ENCODE measurements at places on chromosomes 7 and 10. TPM values are rescaled to one million over a fixed set of nuclear protein-coding genes. Genes with fewer than 3 reads are reported as not detected.

Gene LRRN3
- 6.6 TPM for total RNA-seq

Gene OGDHL
- total RNA-seq, result 6.4 TPM

Gene LRRC18
- not detected for total RNA-seq

Gene IFIT1B
- not detected for total RNA-seq

- no peak overlapping the region for H3K4me3 ChIP-seq
- no peaks in the 10 kb centered on the region for H3K27me3 ChIP-seq
- no peak for DNase-seq
- H3K36me3 ChIP-seq, result no peaks in the 10 kb centered on the region
Observed at GRCh38 chr10:63429281-63429680, 36.5 kb downstream of the JMJD1C start.

DNA sequence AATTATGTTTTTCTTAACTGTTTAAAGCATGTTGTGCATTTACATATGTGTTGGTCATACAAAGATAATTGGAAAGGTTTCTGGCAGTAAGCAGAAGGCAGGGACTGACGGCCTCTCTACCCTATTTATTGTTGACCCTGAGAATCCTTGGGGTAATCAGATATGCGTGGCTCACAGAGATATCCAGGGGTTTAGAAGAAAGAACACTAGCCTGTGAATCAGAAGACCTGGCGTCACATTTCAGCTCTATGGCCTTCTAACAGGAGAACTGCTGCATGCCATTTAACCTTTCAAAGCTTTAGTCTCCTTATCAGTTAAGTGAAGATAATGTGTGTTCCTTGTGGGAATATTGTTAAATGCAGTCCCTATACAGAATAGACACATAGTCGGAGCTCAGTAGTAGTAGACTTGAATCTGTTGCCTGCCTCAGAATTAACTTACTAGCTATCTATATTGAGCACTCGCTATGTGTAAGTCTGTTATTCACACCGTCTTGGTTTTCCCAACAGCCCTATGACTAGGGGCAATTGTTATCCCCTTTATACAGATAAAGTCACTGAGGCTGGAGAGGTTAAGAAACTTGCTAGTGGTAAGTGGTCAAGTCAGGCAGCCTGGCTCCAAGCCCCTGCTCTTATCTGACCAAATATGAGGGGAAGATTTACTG is 129.6 kb upstream of the ANKRD1 start:
- no peaks in the 10 kb centered on the region for H3K4me1 ChIP-seq
- no peak overlapping the region for H3K27ac ChIP-seq
- no peak overlapping the region for H3K4me3 ChIP-seq
- DNase-seq, result no peak

- H3K36me3 ChIP-seq, result no peaks in the 10 kb centered on the region
- no peak for DNase-seq
- H3K27me3 ChIP-seq, result no peaks in the 10 kb centered on the region
- no peak overlapping the region for H3K27ac ChIP-seq
- no peaks in the 10 kb centered on the region for H3K4me1 ChIP-seq
Observed at GRCh38 chr7:46363688-46364087, 442.6 kb upstream of the IGFBP3 start.

DNA sequence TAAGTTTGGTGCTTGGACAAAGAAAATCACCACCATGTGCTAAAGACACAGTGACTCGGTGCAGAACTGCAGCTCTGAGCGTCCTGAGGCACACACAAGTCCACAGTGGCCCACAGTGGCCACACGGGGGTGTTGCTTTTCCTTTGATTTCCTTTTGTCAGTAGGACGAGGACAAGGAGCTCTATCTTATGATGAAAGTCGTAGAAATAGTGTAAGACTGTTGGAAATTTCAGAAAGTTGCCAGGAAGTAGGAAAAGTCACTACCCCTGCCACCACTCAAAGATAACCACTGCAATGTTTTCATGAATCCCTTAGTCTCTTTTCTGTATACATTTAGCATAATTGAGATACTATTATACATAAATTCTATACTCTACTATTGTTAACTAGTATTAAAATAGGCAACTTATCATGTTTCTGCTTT is 146.0 kb downstream of the TNS3 start:
- no peak overlapping the region for H3K27ac ChIP-seq
- peak; percentile 76 for DNase-seq
- peaks cover 26% of the 10 kb centered on the region for H3K36me3 ChIP-seq
- H3K4me1 ChIP-seq, result no peaks in the 10 kb centered on the region

DNA sequence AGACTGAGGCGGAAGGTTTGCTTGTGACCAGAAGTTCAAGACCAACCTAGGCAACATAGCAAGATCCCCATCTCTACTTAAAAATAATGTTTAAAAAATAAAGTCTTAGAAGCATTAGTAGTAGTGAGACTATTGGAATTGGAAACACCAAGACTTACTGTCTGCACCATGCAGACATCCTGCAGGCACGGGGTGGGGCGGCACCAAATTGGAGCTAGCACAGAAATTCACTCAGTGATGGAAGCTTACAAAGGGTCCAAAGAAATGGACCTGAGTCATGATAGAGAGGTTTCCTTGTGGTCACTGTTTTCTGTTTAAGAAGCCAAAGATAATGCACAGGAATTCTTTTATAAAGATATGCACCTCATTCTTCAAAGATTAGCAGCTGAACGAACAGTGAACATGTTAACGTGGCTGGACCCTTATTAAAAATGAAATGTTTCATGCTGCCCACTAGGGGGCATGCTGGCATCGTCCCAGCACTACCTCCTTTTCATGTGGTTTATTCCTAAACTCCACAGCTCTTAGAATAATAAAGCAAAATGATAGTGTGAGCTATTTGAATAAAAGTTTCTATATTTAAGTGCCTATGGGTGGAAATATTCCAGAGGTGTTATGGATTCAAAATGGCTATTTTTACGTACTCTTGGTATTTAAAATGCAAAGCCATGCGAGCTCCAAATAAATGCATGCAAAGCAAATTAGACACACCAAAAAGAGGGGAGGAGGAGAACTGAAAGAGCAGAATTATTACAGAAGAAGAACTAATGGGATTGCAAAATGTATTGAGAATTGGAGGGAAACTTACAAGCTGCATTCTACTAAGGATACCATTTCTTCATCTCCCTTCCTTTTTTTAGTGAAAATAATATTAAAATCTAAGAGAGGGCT is 28.6 kb downstream of the PDSS1 start:
- no peak overlapping the region for H3K27ac ChIP-seq
- H3K4me1 ChIP-seq, result no peaks in the 10 kb centered on the region
- H3K27me3 ChIP-seq, result no peaks in the 10 kb centered on the region
- no peak for DNase-seq

- H3K4me1 ChIP-seq, result peaks cover 22% of the 10 kb centered on the region
- no peaks in the 10 kb centered on the region for H3K27me3 ChIP-seq
- no peak overlapping the region for H3K4me3 ChIP-seq
- peaks cover 27% of the 10 kb centered on the region for H3K36me3 ChIP-seq
Observed at GRCh38 chr10:73161079-73161478, 6.7 kb downstream of the ECD start.

- H3K27ac ChIP-seq, result no peak overlapping the region
- peaks cover 4% of the 10 kb centered on the region for H3K4me1 ChIP-seq
- no peak overlapping the region for H3K4me3 ChIP-seq
- H3K36me3 ChIP-seq, result no peaks in the 10 kb centered on the region
- H3K27me3 ChIP-seq, result no peaks in the 10 kb centered on the region
- no peak for DNase-seq
Observed at GRCh38 chr10:78272329-78272728, 238.7 kb downstream of the RPS24 start.
